ENCODE measurements at places on chromosomes 2 and 18. TPM values are rescaled to one million over a fixed set of nuclear protein-coding genes. Genes with fewer than 3 reads are reported as not detected.

KYNU gene
- 11.7 TPM for total RNA-seq

STARD6 gene
- not detected for total RNA-seq

RTP5 gene
- not detected for total RNA-seq

TMEM163 gene
- 0.66 TPM for total RNA-seq

ALPP gene
- total RNA-seq = not detected

FOXI3 gene
- total RNA-seq = not detected

ESPNL gene
- 0.64 TPM for total RNA-seq

CLEC4F gene
- total RNA-seq = 0.88 TPM

AQP12B gene
- total RNA-seq = not detected

RAB27B gene
- 11.8 TPM for total RNA-seq

DNER gene
- total RNA-seq = 1.3 TPM

FAM124B gene
- total RNA-seq = 3.5 TPM

All from breast epithelium (tissue), 4 donors.